Uterine smooth muscle cell (primary cell): ENCODE measurements at places on chromosomes 13 and 19. TPM values are rescaled to one million over a fixed set of nuclear protein-coding genes. Genes with fewer than 3 reads are reported as not detected.

SLC7A10 gene
- not detected in 2 replicates for total RNA-seq

MISP gene
- total RNA-seq: 0.12 TPM in 1 of 2 replicates, not detected in the other

TMEM145 gene
- total RNA-seq: 0.50 and 0.77 TPM in 2 replicates

POU4F1 gene
- not detected in 2 replicates for total RNA-seq
